EH (cell line): ENCODE measurements at places on chromosomes 16 and 17.

- DNase-seq = no peak
Observed at GRCh38 chr17:73653810-73654209, 9.6 kb upstream of the SDK2 start.

DNA sequence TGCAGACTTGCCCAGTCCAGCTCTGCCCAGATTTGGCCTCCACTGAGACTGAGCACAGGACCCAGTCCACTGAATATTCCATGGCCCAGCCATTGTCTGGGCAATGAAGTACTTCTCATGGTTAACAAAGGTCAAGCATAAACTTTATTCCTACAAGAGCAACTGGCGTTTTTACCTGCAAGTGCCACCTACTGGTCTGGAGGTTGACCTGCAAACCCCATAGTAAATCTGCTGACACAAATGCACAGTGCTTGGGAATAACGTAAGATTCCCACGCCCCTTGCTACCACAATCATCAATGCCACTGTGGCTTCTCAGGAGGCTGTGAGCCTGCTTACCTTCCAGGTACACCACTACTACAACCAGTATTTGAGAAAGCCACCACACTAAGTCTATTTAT is 170.2 kb downstream of the CEP112 start:
- DNase-seq = no peak

DNA sequence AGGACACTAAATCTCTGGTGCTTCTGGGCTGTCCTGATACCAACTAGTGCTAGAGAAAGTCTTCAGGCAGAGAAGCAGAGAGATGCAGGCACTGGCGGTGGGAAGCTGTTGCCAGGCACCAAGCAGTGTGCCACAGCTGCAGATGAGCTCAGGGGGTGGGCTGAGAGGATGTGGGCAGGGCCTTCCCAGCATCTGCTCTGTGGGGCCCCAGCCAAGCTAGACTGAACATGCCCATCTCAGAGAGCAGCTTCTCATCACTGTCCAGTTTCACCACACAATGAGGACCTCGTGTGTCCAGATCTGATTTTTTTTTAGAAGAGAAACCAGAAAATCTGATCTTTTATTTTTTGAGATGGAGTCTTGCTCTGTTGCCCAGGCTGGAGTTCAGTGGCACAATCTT is 17.1 kb downstream of the PSKH1 start:
- DNase-seq = peak; percentile 66

GRCh38 chr17:61351745-61352407 is 47.8 kb upstream of the TBX2 start:
- DNase-seq = no peak

GRCh38 chr16:86370062-86370461 is 140.3 kb upstream of the FOXF1 start:
- DNase-seq = no peak

GRCh38 chr17:36523113-36523512 is 11.6 kb downstream of the MYO19 start:
- no peak for DNase-seq

DNA sequence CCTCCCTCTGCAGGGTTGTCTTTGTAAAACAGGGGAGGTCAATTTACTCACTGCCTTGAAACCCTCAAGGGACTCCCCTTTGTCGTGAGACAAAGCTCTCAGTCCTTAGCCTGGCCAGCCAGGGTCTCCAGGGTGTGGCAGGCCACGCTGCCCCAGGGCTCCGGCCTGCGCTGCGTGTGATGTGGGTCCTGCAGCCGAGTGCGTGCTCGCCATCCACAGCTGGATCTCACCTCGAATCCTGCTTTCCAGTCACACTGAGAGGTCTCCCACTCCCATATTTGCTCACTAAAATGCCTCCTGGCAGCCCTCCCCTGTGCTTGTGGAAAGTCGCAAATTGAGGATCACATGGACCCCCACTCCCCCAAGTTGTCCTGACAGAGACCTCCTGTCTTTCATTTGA is 10.0 kb upstream of the CLEC18C start:
- DNase-seq = no peak

GRCh38 chr17:21262259-21262993 is 9.2 kb upstream of the NATD1 start:
- no peak for DNase-seq

- DNase-seq = no peak
Observed at GRCh38 chr17:77458202-77459017, 317.6 kb downstream of the SEC14L1 start.

- no peak for DNase-seq
Observed at GRCh38 chr16:77383606-77384187, 51.1 kb downstream of the ADAMTS18 start.

- DNase-seq = peak; percentile 54
Observed at GRCh38 chr17:5592382-5592781, 8.1 kb upstream of the NLRP1 start.
